ENCODE measurements at places on chromosomes 6 and 20. TPM values are rescaled to one million over a fixed set of nuclear protein-coding genes. Genes with fewer than 3 reads are reported as not detected.

GRCh38 chr6:110315869-110316398, 42.2 kb downstream of the METTL24 start:
- DNase-seq: no peak

MACROD2 gene
- total RNA-seq: 47.7 TPM

GRCh38 chr6:158661156-158661685, 11.4 kb downstream of the SYTL3 start:
- no peak for DNase-seq

- DNase-seq: no peak
Observed at GRCh38 chr6:3337521-3338350, 79.0 kb downstream of the PSMG4 start.

- no peak for DNase-seq
Observed at GRCh38 chr6:130012728-130013127, 5.7 kb upstream of the L3MBTL3 start.

DNA sequence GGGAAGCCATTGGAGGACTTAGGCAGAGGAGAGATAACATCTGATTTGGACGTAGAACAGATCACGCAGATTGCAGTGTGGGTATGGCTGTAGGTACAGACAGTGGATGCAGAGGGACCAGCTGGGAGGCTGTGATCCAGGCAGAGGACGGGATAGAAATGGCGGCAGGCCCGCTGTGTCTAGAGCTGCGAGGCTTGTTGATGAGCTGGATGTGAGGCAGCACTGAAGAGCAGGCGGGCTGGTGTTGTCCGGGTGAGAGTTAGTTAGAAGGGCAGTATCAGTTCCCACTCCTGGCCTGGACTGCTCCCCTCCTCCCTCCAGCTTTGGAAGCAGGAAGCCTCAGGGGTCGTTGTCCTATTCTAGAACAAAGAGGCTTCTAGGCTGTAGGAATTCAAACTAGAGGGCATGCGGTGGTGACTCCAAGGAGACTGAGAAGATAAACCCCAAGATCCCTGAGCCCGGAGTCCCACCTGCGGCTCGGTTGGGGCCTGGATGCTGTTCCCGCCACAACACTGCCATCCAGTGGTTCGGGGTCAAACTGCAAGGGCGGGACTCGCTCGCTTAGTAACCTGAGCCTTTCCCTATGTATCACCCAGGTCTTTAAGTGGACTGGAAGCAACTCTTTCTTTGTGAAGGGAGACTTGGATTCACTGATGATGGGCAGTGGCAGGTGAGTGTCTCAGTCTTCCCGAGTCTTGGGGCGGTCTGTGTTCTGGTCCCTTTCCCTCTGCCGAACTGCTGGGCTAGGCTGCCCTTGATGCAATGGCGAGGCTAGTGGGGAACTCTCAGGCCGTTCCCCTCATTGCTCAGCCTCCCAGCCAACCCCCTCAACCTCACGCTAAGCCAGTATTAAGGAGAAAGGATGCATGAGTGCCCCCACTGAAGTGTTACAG, 11.2 kb downstream of the TLDC2 start:
- DNase-seq: peak; percentile 83

- no peak for DNase-seq
Observed at GRCh38 chr6:103870970-103871369, 988.7 kb downstream of the HACE1 start.

DNA sequence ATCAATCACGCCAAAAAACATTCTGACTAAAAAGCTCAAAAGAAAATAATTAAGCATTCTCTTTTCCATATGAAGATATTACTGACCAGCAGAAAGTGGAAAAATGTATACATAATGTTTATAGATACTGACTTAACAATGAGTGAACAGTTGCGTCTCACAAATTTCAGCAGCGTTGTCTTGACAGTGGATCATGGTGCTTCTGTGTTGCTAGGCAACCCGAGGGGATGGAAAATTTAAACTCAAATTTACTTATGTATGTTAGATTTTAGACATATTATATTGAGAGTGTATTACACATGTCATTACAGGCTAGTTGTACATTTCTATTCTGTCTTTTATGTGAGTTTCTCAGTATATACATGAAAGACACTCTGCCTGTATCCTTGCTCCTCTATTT, 110.2 kb downstream of the LAMA2 start:
- no peak for DNase-seq

RNF182 gene
- total RNA-seq: 35.1 TPM

GRCh38 chr6:125361868-125362267, 60.1 kb upstream of the HDDC2 start:
- no peak for DNase-seq

GRCh38 chr6:82957171-82957867, 108.3 kb downstream of the UBE3D start:
- DNase-seq: no peak

GRCh38 chr6:161116554-161116953, 125.0 kb downstream of the MAP3K4 start:
- DNase-seq: no peak

DNA sequence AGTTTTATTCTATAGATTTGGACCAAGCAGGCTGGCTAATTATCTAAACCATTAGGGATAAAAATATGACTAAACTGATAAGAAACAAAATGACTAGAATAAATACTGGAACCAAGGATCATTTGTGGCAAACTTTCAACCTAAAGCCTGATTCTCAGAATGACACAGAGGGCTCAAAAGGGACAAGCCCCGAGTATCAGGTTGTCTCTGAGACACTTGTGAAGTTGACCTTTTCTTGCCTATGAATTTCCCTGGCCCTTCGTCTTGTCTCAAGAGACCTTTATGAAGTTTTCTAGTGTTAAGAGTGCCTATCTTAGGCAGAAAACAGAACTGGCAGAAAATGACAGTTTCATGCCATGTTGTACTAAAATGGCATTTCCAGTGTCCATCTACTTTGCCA, 68.3 kb downstream of the IMPG1 start:
- DNase-seq: no peak

RFX6 gene
- not detected for total RNA-seq

- no peak for DNase-seq
Observed at GRCh38 chr20:53652090-53652858, 58.6 kb upstream of the ZNF217 start.

DNA sequence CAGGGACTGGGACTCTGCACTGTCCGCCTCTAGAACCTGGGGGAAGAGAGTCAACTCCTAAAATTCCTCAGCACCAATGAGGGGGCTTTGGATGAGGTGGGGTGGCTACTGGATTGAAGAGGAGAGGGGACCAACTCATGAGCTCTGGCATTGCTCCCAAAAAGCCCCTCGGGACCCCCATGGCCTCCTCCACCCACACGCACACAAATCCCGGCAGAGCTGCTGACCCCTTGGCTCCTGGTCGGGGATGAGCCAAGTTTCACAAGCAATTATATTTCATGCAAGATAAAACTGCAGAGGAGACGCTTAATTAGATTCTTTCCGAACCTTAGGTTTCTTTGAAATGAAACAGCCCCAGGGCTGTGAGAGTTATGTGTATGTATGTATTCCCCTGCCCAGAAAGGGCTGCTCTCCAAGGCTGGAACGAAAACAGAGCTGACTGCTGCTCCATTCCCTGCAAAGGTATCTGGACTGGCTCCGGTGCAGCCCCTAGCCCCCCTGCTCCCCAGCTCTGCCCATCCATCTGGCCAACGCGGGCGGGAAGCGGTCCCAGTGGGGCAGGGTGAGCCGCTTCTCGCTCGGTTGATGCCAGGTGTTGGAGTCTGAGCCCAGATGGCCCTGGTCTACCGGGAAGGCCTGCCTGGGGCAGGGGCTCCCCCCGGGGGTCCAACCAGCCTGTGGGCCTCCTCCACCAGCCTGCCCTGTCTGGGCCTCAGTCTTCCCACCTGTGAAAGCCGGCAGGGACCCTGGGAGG, 46.8 kb upstream of the STX16 start:
- DNase-seq: no peak

LY6G5C gene
- 5.3 TPM for total RNA-seq

GRCh38 chr6:27678469-27678868, 205.6 kb upstream of the ZNF184 start:
- no peak for DNase-seq

- no peak for DNase-seq
Observed at GRCh38 chr6:107698146-107698545, 126.0 kb downstream of the SCML4 start.

DNA sequence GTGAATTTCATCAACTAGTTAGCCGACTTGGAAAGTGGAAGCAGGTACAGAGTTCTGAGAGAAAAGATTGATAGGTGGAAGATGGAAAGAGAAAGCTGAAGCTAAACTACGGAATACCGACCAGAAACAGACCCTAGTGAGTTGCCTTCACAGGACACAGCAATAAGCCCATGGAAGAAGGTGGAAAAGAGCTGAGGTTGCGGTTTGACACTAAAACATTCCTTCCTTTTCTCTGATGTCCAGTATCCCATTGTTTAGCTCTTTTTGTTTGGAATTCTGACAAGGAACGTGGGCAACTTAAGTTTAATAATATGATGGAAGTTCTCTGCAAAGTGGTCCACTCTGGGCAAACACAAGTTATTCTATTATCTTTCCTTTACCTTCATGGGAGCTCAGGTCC, 110.1 kb upstream of the ADTRP start:
- no peak for DNase-seq

CALHM4 gene
- total RNA-seq: not detected

PACSIN1 gene
- 2.9 TPM for total RNA-seq

ADAM33 gene
- 2.4 TPM for total RNA-seq

DNA sequence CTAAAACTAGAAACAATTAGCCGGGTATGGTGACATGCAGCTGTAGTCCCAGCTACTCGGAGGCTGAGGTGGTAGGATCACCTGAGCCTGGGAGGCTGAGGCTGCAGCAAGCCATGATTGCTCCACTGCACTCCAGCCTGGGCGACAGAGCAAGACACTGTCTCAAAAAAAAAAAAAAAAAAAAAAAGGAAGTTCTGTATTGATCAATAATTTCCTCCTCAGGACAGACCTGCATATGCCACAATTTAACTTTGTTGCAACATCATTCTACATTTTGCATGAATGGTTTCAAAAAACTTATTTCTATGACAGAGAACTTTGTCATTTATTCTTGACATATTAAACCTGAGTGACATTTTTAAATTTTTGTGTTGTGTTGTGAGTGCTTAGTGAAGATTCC, 5.5 kb downstream of the DNAJC5 start:
- DNase-seq: no peak

DNA sequence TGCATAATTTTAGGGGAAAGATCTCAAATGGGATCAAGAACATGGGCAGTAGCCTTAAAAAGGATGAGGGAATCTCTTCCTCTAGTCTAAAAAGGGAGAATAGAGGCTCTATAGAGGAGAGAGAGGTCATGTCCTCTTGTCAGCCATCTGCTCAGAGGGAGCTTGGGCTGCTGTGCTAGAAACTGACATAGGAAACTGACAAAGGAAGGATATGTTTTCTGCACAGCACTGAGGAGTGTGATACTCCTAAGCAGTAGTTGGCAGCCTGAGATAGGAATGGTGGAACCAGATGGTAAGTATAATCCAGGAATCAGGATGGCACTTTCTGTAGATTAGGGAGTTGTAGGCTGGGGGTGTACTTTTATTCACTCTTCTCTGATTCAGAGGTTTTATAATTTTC, 59.2 kb downstream of the PTPRA start:
- DNase-seq: no peak

VNN1 gene
- total RNA-seq: under 0.01 TPM

PPP1R16B gene
- total RNA-seq: 10.6 TPM

DNA sequence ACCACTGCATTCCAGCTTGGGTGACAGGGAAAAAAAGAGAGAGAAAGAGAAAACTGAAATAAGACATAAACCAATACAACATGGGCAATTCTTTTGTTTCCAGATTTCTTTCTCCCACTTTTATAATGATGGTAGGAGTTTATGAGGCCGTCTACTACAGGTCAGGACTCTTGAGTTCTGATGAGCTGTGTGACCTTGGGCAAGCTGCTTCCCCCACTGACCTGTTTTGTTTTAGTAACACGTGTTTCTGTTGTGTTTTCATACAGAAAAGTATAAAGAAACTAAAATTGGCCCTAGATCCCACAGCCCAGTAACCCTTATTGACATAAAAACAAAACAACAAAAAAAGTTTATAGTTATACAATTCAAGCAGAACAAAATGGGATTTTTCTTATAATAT, 22.9 kb upstream of the AAR2 start:
- no peak for DNase-seq

GRCh38 chr20:45456632-45457031, 12.9 kb upstream of the WFDC2 start:
- no peak for DNase-seq

PLN gene
- 0.82 TPM for total RNA-seq

MAPK13 gene
- total RNA-seq: 1.2 TPM

LTA gene
- not detected for total RNA-seq

HAO1 gene
- total RNA-seq: under 0.01 TPM

- no peak for DNase-seq
Observed at GRCh38 chr6:66948106-66948505, 1241.1 kb upstream of the EYS start.

GRCh38 chr6:11869672-11870340, 91.2 kb upstream of the ADTRP start:
- no peak for DNase-seq

DNA sequence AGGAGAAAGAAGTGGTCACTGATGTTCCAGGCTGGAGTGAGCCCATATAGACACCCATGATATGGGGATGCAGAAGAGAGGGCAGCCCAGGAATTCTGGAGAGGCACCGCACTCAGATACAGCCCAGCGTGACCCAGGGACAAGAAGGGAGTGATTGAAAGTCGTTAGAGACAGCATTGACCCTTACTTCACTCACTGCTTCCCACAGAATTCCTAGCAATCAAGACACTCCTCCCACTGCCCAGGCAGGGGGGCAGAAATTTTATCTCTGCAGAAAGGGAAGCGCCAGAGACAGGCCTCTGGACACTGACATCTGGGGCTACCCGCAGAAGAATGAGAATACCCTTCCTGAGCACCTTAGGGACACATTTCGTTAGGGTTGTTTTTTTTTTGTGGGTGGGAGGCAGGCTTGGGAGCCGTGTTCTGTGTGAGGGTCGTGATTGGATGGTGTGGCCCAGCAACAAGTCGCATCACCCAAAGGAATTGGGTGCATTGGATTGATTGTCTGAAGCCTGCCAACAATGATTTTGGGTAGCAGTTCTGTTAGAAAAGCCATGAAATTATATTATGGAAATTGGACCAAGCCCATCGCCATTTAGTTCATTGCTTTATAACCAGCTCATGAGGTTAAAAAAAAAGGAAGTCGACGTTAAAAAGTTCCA, 45.9 kb upstream of the MAP3K4 start:
- no peak for DNase-seq

DNA sequence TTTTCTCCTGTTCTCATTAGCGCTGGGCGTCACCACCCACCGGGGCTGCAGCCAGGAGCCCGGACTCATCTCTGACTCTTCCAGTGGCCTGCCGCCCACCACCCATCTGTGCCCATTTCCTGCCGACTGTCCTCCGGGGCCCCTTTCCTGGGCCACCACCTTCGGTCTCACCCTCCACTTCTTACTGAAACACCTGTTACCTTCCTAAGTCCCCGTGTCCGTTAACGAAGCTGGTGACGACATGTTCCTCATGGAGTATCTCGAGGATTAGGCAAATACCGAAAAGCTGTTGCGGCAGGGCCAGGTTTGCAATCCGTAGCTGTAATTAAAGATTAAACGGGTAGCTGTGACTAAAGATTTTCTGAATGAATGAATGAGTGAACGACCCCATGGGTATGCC, 80.2 kb downstream of the SRC start:
- DNase-seq: no peak

Data from frontal cortex (tissue), 4 donors.